Inflammatory macrophage treated with lipopolysaccharide for 4 hours (primary cell): ENCODE measurements at places on chromosomes 4 and X.

DNA sequence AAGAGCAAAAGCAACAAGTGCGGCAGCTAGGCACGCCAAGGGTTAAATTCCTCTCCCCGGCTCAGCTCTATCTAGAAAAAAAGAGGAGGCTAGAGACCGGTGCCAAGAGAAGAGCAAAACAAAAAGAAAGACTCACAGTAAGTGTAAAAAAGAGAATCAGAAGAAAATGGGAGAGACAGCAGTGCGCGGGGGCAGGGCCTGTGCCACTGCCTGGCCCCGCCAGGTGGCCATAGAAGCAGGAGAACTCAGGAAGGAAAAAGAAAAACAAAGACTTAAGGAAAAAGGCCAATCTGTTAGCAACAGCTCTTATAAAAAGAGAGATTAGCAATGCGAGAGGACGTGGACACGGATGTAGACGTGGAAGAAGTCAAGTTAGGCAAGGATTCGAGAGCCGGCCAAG is 3.2 kb downstream of the ACOX3 start:
- DNase-seq = no peak

GRCh38 chrX:118506805-118507480 is 11.3 kb downstream of the DOCK11 start:
- no peak for DNase-seq

- peak; percentile 45 for DNase-seq
Observed at GRCh38 chrX:31128855-31129254, 57.0 kb upstream of the FTHL17 start.

DNA sequence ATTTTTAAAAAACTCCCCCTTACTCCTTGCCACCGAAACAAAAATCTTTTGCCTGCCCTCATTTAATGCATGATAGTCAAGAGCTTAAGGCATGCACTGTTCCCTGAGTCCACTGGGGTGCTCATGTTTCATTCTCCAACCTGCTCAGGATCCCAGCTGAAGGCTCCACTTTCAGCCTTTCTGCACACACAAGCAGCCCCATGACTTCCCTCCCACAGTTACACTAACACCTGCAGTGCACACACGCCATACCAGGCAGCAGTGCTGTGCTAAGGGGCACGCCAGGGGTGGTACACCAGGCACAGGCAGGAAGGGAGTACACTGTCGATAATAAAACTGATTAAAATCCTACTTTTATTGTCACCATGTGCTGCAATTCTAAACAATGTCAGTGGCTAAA is 385.2 kb downstream of the BMPR1B start:
- DNase-seq = no peak

GRCh38 chrX:153642051-153642654 is 4.8 kb upstream of the DUSP9 start:
- DNase-seq = no peak

DNA sequence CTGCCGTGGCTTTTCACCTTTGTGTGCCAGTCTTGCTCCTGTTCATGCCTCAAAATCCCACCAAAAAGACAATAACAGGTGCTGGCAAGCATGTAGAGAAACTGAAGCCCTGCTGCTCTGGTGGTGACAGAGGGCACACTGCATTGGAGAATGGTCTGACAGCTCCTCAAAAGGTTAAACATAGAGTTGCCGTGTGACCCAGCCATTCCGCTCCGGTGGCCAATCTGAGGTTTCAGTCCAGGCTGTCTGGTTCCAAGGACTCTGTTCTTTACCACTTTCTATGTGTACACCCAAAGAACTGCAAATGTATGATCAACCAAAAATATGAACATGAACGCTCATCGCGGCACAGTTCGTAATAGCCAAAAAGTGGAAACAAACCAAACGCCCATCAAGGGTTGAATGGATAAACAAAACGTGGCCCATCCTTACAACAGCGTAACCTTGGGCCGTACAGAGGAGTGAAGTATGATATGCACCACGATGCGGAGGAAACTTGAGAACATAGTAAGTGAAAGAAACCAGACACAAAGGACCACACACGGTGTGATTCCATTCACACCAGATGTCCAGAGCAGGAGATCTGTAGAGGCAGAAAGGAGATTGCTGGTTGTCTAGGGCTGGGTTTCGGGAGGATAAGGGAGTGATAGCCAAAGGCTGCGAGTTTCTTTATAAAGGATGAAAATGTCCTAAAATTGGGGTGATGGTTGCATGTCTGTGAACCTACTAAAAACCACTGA is 33.6 kb upstream of the WFS1 start:
- DNase-seq = no peak

DNA sequence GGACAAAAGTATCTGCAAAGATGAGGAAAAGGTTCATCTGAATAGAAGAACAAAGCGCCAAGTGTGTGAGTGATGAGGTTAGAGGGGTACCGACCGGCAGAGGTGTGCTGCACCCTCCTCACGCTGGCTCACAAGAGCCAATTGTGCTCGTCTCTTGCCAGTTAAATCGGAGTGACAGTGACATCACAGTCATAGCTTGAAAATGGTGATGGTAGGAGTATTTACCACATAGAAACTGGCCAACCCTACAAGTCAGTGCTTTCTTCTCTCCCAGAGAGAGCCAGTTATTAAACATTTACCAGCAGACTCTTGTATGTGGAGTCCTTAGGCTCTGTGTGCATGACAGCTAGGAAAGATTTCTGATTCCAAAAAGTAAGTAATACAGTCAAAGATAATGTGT is 32.4 kb downstream of the CLDN22 start:
- DNase-seq = no peak

GRCh38 chrX:41603596-41603995 is 85.2 kb upstream of the GPR34 start:
- DNase-seq = no peak

DNA sequence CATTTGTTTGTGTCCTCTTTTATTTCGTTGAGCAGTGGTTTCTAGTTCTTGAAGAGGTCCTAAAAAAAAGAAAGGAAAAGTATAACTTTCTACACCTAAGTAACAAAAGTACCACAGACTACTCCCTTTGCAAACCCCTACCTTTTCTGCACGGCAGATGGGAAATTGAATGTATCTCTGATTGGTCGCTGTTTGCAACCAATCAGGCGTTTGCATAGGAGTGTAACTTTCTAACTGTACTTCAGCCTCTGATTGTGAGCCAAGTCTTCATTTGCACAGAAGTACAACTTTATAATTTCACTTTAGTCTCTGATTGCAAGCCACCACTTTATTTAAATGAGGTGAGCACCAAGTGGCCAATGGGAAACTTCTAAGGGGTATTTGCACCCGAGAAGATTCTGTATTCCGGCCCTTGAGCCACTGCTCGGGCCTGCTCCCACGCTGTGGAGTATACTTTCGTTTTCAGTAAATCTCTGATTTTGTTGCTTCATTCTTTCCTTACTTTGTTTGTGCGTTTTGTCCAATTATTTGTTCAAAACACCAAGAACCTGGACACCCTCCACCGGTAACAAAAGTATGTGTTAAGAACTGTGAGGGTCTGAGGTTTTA is 40.3 kb upstream of the FHL1 start:
- DNase-seq = no peak

- no peak for DNase-seq
Observed at GRCh38 chrX:23013366-23013765, 13.6 kb downstream of the DDX53 start.

GRCh38 chr4:154551872-154552686 is 1.9 kb upstream of the PLRG1 start:
- DNase-seq = peak; percentile 72

DNA sequence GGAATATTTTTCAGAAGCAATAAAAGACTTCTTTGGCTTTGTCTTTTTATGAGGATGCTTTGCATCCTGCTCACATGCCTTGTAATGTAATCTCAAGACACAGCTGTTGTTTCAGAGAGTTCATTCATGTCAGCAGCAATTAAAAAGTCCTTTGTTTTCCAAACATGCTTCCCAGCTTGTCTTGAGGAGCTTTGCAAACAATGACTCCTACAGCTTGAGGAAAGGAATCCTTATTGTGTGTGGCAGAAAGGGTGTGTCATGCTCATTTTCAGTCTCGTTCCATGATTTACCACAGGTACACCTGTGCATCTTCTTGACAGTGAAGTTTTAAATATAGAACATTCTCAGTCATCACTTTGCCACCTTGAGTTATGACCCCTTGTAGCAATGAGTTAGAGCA is 139.2 kb upstream of the AADAT start:
- DNase-seq = no peak

- DNase-seq = no peak
Observed at GRCh38 chr4:34731070-34731469, 1513.2 kb downstream of the ARAP2 start.

DNA sequence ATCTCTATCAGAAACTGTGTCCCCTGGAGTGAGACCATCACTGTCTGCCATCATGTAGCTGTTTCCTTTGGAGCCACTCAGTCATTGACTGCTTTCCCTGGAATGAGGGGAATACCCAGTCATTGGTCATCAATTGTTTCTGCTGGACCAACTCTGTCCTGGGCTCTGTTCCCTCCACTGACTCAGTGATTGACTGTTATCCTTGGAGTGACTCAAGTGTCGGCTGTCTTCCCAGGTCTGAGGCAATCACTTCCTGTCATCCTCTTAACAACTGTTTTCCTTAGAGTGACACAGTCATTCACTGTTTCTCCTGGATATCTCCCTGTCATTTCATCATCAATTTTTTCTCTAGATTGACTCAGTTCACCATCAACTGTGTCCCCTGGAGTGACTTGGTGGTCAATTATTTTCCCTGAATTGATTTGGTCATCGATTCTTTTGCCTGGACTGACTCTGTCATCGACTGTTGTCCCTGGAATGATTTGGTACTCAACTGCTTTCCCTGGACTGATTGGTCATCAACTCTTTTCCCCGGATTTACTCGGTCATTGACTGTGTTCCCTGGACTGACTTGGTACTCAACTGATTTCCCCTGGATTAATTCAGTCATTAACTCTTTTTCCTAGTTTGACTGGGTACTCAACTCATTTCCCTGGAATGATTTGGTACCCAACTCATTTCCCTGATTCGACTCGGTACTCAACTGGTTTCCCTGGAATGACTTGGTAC is 327.9 kb upstream of the VCX start:
- DNase-seq = no peak

DNA sequence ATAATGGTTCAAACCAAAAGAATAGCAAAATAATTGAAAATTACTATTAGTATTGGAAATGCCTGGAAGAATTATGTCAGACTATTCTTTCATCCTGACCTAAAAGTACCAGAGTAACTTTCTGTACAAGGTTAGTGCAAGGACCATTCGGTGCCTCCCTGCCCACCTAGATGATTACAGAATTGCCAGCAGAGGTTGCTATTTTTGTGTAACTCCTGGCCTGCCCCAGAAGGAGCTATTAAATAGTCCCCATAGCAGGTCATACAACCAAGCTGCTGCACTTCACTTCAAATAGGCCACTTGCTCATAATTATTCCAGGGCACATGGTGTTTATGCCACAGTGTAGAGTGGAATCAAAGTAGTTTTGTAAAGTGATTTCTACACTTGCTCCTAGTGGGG is 831.1 kb upstream of the PABPC4L start:
- DNase-seq = no peak

DNA sequence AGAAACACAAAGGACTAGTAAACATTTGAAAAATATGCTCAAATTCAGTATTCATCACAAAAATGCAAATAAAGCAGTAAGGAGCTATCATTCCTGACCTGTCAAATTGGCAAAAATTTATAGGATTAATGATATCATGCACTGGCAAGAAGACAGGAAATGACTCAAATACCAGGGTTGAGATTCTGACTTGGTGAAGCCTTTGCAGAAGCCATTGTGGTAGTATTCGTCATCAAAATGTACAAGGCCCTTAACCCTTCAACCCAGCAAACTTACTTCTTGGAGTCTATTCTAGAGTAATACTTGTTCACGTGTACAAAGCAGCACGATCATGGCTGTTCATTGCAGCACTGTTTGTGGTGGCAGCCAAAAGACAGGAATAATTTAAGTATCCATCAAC is 132.4 kb downstream of the ENOX2 start:
- no peak for DNase-seq

GRCh38 chr4:113921089-113921794 is 58.2 kb downstream of the ARSJ start:
- DNase-seq = peak; percentile 9

GRCh38 chr4:7351014-7351413 is 83.7 kb downstream of the PSAPL1 start:
- no peak for DNase-seq
